Activated CD8-positive, alpha-beta memory T cell treated with anti-CD3 and anti-CD28 coated beads for 1 hour (primary cell): ENCODE measurements at places on chromosomes 11 and 22.

DNA sequence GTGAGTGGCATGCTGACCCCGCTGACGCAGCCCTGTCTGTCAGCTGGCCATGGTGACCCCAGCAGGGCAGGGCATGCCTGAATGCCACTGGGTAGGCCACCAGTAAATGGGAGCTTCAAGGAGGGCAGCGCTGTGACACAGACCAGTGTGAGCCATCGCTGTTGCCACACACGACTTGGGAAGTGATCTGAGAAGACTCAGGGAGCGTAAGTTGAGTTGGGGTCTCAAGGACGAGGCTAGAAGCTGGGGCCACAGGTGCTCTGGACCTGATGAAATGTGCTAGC is 28.2 kb downstream of the MPPED1 start:
- DNase-seq = no peak

DNA sequence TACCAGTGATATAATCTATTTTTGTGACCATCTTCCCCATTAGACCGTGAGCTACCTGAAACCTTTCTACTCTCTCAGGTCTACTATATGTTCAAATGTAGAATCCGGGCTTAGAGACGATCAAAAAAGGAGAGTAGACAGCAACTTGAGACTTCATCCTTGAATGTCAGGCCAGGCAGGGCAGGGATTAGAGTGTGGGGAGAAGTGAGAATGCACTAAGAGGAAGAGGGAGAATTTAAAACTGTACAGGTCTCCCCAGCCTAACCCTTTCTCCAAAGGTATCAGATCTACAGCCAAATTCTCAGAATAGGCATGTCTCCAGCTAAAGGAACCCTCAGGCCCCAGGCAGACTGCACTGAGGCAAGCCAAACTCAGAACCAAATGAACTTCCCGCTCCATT is 935 bp downstream of the LAMTOR1 start:
- no peak for DNase-seq

DNA sequence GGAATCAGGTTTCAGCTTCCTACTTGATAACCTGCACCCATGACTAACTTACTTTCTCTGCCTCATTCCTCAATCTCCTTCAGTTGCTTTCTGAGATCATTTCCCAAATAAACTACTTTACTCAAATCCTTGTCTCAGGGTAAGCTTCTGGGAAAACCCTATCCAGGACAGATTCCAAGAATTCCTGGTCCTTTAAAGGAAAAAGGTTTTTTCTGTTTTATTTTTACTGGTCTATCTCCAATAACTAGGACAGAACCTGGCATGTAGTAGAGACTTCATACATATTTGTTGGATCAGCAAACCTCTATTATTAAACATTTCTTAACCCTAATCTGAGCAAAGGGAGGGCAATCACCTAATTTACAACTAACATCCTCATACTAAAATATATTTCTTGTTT is 910.5 kb upstream of the CHORDC1 start:
- no peak for DNase-seq

DNA sequence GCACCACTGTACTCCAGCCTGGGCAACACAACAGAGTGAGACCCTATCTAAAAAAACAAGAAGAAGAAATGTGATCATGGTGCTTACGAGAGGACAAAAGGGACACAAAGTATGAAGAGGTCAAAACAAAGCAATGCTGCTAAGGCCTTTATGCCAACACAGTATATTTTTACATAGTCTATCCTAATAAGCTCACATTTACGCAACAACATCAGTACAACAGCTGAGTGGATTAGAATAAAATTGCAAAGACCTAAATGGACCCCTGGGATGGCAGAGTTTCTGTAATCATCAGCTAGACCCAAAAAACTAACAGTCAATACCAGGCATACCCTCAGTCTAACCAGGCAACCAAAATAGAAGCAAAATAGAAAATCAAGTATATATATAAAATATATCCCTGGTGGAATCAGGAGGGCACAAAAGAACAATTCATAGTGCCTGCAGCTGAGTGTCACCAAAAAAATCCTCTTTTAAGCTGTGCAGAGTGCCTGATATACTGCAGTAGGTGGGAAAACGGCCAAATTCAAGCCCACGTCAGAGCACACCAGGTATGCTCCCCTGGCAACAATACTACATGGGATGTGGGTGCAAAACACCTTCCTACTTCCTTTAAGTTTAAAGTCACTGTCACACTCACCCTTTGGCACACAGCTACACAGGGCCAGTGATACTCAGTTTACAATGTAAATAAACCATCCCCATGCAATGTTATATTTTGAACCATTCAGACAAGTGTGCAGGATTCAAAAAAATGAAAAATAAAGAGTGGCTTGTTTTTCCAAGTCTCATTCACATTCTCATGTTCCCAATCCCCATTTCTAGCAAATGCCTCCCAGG is 57.8 kb downstream of the RBFOX2 start:
- no peak for DNase-seq

GRCh38 chr11:12778240-12778905 is 104.2 kb downstream of the TEAD1 start:
- no peak for DNase-seq

DNA sequence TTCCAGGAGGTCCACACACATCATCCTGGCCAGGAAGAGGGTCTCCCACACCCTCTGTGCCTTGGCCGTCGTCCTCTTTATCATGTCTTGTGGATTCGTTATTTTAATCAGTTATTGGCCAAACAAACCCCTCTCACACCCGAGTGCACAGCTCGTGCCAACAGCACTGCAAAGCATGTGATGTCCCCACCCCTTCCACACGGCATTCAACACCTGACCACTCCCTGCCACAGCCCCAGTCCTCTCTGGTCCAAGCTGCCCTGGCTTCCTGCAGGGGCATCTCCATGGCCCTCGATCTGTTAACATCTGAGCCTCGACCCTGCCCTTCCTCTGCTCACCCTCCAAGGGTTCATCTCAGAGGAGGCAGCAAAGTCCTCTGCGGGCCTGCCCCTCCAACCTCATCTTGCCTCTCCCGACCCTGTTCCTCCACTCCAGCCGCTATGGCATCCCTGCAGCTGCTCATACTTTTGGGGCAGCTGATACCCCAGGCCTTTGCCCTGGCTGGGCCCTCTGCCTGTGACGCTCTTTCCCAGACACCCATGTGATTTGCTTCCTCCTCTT is 14.0 kb downstream of the MYEOV start:
- DNase-seq = no peak
